ENCODE measurements at places on chromosomes 3 and 15.

- DNase-seq, result no peak
Measured at GRCh38 chr3:25823314-25823713, 33.4 kb downstream of the OXSM start.

DNA sequence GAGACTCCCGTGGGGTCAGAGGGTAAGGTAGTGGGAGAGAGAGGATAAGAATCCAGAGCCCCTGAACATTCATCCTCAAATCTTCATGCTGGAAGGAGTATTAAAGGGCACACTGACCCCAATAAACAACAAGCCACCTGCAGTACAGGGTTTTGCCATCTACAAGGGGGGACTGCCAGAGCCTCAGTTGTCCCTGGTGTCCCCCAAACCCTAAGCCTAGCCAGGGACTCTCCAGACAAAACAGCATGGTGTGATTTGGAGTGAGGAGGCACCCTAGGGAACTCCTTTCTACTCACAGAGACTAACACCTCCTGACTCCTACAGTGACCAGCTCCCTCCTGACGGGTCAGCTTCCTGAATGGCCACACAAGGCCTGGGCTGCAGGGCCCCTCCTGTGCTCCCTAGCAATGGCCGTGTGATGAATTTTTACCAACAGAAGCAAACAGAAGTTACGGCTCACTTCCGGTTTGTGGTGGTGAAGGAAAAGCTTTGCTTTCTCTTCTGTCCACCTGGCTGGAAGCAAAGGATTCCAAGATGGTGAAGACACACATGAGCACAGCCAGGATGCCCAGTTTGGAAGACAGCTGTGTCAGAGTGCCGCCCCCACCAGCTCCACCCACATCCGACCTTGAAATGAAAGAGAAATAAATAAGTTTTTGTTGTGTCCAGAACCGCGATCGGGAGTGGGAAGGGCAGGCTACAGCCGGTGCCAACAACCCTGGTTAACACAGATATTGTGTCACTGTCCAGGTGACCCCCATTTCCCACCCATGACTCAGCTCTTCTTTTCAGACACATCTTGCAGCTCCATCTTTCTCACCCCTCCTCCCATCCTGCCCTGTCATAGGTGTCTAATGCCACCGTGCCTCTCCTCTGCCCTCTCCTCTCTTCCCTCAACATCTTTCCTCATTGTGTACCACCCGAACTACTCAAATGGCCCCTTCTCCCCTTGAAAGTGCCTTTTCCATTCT lies 69.6 kb upstream of the ATP13A3 start:
- DNase-seq, result no peak

DNA sequence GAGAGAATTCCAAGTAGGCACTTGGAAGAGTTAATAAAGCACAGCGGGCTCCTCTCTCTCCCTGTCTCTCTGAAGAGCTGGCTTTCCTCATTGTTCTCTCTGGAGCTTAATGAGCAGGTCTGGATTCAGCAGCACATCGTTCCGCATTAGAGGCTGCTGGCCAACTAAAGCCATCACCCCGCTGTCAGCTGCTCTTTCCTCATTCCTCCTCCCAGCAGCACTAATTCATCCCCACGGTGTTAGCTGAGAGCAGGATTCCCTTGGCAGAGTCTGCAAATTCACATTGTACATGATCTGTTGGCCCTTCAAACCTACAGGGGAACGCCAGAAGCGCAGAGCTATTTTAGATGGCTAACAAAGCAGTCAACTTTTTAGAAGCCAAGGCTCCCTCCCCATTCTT lies 44.2 kb downstream of the SGO1 start:
- no peak for DNase-seq

- DNase-seq, result no peak
Measured at GRCh38 chr3:541062-541801, 344.7 kb downstream of the CHL1 start.

DNA sequence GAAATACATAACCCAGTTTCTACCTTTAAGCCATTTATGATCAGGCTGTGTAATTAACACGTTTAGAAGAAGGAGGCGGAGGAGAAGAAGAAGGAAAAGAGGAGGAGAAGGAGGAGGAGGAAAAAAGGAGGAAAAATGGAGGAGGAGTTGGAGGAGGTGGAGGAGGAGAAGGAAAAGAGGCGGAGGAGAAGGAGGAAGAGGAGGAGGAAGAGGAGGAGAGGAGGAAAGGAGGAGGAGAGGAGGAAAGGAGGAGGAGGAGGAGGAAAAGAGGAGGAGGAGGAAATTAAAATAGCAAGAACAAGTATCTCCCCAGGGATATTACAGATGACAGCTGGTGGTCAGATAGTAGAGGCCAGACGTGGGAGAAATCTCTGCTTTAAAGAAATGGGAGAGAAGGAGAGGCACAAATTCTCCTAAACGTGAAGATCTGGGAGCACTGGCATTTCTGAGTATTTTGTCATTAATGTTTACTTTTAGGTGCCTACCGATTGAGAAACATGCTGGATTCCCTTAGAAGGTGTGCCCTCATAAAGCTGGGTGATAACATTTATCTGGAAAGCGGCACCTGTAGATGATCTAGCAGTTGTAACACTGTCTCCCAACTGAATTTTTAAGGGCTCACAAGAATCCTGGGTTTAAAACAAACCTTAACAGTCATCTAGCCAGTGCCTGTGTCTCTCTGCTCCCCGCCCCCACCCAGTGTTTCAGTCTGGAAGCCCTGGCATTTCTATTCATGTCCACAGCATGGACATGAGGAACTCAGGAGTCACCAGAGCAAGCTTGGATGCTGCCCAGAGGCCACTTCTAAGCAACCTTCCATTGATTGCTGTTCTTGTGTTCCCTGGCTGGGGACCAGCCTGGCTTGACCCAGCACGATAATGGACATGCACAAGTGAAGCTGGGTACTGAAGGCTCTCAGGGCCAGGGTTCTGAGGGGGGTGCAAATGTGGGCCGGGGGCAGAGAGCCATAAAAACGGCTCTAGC lies 75.2 kb downstream of the CHRNA7 start:
- DNase-seq, result no peak

DNA sequence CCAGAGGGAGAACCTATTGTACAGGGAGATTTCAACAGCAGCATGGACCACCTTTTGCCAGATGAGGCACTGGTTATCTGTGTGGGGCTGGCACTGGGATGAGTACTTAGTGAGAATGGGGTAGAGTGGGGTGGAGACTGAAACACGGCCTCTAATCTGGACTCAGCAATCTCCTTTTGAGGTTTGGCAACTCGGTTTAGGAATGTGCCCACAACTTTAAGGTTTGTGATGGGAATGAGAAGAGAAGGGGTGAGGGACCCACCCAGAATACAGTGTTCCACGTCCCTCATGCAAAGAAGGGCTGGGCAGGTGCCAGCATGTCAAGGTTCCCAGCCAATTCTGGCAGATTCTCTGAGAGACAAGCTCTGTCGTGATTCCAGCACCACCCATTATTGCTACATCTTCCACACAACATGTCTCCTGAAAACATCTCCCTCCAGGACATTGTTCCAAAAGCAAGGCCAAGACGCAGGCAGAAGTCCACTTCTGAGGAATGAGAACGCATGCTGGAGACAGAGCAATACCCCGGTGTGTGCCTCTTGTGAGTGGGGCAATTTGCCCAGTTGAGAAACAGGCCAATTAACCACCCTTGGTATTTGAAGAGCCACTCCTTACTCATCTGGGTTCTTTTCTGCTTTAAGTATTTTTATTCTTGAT lies 37.5 kb upstream of the CCR4 start:
- DNase-seq, result no peak

DNA sequence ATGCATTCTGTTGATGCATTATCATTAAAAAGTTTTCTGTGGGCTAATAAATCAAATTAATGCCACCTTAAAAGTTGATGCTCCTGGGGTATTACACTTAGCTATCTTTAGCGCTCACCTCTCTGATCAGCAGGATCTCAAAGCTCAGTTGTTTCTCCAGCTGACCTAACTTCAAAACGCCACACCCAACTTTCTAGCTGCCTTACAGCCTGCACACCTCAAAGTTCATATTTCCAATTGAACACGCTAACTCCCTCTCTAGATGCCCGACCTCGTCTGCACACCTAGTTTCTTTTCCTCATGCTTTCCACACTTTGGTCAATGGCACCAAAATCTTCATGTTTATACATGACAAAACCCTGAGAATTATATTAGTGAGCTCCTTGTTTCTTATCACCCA lies 98.2 kb upstream of the AGTR1 start:
- DNase-seq, result no peak

DNA sequence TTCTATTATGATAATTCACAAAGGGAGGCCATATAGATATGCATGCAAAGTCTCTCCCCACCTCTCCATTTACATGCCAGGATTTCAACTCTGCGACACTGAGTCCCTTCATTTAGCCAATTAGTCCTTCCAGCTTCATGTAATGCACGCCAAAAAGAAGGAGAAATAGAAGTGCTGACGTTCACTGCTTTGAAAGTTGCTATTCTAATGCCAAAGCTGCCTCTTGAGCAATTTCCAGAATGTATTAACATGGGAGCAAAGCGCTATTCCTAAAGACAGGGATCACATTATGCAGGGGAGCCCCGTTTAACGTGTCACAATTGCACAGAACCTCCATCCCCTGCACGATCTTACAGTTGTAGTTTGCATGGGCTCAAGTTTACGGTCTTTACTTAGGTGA lies 130.5 kb downstream of the TIGIT start:
- DNase-seq, result no peak

GRCh38 chr3:74287557-74287956 lies 326.9 kb downstream of the CNTN3 start:
- no peak for DNase-seq

DNA sequence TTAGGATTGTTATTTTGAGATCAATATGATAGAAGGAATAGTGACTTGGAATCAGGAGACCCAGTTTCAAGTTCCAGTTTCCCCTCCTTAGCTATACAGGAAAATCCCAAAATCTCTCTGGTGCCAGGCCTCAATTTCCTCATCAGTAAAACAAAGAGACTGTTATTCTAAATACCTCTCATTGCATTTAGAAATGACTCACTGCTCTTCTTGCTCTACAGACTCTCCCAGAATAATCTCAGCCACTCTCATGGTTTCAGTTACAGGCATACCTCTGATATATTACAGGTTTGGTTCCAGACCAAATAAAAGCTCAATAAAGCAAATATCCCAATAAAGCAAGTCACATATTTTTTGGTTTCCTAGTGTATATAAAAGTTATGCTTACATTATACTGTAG lies 28.3 kb downstream of the IMPG2 start:
- no peak for DNase-seq

GRCh38 chr3:171956181-171956683 lies 83.1 kb upstream of the FNDC3B start:
- DNase-seq, result no peak

DNA sequence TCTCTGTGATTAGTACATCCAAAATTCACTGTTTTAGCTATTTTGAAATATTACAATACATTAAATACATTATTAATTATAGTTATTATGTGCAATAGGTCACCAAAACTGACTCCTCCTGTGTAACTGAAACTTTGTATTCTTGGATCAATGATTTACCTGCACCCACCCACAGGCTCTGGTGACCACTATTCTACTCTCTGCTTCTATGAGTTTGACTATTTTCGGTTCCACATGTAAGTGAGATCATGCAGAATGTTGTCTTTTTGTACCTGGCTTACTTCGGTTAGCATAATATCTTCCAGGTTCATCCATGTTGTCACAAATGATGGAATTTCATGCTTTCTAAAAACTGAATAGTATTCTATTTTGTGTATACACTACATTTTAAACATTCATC lies 43.8 kb downstream of the SLC2A2 start:
- DNase-seq, result no peak

DNA sequence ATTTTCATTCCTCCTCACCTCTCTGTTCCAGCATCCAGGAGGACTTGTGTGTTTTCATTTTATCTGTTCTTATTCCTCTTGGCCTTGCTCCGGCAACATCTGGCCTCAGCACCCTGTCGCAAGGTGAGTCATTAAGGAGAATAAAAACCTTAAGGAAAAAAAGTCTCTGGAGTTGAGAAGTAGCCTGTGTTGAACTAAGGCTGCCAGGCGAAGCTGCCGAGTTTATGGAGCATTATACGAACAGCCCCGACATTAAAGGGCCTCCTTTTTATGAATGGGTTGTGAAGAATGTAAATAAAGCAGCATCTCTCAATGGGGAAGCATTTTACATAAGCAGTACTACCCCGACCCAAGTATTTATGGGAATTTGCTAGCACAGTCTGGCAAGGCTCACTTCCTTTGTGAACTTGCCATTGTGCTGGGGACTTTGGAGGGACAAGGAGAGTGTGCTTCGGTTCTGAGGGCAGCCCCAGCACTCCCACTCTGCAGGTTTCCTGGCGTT lies 4.7 kb downstream of the BAHD1 start:
- no peak for DNase-seq

DNA sequence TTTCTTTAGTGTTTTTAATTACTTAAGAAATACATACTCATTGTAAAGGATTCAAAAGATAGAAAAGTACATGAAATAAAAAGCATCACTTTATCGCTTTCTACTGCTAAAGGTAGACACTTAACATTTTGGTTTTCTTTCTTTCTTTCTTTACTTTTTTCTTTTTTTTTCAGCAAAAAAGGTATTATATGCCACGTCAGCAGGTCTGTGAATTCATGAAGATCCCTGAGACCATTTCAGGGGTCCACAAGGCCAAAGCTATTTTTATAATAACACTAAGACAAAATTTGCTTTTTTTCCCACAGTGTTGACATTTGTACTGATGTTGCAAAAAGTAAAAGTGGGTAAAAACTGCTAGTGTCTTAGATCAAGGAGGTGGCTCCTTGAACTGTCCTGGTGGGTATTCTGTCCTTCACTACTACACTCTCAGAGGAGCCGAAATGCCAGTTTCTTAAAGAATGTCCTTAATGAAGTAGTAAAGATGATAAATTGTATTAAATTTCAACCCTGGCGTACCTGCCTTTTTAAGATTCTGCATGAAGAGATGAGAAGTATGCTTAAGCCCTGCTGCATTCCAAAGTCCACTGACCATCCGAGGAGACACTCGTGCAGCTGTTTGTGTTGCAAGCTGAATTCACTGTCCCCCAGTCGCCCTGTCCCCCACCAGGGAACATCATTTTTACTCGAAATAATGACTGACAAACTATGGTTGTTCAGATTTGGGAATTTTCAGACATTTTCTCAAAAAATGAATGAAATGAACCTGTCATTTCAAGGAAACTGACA lies 106.7 kb upstream of the PIAS1 start:
- DNase-seq, result no peak

DNA sequence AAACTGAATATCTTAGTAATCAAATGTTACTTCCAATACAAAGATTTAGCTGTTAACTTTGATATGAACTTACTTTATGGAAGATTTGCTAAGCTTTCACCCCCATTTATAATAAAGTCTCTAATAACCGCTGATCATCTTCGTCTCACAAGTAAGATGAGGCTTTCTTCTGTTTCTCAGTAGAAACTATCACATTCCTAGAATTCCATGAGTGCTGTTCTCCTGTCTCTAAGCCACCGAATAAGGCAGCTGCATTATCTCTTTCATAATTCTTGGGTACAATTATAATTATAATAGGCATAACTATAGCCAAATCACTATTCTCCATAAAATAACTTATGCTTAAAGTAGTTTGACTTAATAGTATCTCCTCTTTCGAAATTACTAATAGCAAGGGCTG lies 18.3 kb upstream of the SETMAR start:
- no peak for DNase-seq

- DNase-seq, result no peak
Measured at GRCh38 chr3:71006810-71007785, 576.4 kb downstream of the FOXP1 start.

- no peak for DNase-seq
Measured at GRCh38 chr3:5388091-5388490, 200.6 kb downstream of the EDEM1 start.

All from esophagus squamous epithelium (tissue), 5 donors.